ENCODE measurements at places on chromosomes 1 and 21.

DNA sequence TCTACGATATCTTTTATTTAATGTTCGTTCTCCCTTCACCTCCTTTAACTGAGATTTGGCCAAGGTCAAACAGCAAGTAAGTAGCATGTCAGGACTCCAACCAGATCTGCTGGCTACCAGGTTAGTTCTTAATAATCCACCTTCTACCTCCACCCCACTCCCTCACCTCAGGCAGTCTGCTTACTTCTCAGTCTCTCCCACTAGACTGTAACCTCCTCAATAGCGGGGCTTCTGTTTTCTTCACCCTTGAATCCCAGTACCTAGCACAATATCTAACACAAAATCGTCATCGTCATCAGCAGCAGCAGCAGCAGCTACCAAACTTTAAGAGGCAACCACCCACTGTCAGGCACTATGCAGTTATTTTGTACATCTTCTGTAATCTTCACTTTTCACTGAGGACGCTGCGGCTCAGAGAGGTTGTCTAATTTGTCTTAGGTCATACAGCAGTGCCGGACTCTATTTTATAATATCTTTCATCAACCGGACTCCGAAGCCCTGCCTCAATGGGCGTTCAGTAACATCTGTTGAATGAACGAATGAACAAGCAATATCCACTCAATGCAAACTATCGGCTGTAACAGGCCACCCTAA lies 859 bp upstream of the MAGI3 start:
- no peak for DNase-seq

DNA sequence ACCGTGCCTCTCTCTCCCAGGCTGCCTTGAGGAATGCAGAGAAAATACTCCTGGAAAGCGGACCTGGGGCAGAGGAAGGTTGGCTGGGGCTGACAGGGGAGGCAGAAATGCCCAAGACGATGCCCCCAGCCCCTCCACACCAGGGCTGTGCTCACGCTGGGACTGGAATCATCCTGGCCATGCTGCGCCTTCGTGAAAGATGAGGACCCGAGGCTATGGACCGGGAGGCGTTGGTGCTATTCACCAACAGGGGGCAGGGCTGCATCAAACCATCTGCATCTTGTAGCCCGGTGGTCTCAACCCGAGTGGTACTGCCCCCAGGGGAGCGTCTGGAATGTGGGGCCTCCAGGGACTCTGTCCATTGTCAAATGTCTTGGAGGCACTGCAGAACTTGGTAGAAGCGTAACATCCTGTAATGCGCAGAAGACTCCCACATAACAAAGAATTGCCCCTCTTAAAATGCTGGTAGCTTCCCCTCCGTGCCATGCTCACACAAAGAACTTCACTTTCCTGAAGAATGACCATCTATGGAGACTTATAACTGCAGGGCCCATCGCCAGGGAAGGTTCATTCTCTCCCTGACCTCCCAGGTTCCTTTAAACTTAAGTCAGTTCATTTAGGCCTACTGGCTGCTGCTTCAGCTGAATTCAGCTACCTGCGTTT lies 251.2 kb downstream of the RRAGC start:
- no peak for DNase-seq

DNA sequence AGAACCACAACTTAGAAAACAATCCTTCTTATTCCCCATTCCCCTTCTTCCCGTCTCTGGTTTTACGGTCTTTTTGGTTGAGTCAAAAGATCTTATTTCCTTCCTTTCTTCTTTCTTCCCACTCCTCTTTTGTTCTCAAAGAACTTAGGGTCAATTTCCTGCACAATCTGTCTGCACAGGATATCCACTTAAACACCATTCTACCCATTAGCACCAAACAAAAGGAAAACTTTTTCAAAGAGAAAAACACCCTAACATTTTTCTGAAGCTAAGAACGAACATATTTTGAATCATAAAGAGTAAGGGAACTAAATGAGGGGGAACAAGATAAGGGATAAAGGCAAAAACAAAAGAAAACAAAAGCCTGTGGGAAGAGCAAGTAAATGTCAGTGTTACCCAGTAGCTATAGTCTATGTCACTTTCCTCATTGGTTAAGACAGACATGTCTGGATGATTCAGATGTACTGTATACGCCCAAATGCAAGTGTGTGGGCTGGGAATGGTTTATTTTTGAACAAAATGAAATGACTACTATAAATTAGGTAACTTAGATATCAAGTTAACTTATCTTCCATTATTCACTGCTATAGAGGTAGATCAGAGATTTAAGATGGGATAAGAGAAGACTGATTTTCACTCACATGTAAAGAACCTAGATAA lies 59.9 kb downstream of the TOR3A start:
- DNase-seq: peak; percentile 80

DNA sequence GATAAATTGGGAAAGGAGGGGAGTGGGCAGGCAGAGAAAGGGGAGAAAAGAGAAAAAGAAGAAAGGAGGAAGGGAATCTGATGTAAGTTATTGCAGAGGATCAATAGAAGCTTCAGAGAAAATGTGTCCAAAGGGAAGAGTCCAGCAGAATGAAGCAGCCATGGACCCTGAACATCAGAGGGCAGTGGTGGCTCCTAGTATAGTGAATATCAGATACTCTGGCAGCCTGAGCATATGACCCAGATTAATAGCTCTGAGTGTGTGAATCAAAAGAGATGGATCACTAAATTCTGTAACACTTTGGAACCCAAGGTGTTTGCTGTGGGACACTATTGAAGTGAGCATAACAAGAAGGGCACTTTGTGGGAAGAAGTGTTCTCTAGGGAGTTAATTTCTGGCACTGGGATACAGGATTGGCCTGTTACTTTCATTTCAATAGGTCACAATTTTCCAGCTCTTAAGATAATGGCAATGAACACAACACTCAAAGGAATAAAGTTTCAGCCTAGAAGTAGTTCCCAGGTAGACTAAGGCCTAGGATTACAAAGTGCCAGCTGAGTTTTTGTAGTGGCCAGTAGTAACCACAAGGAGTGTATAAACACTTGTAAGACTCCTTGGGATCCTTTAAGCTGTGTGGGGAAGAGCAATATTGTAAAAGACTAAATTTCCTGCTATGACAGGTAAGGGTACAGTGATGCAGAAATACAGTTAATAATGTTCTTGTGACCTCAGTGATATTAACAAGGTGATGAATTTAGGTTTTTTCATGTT lies 164.5 kb upstream of the BEND5 start:
- no peak for DNase-seq

GRCh38 chr1:47238935-47239592 lies 7.0 kb upstream of the TAL1 start:
- no peak for DNase-seq

DNA sequence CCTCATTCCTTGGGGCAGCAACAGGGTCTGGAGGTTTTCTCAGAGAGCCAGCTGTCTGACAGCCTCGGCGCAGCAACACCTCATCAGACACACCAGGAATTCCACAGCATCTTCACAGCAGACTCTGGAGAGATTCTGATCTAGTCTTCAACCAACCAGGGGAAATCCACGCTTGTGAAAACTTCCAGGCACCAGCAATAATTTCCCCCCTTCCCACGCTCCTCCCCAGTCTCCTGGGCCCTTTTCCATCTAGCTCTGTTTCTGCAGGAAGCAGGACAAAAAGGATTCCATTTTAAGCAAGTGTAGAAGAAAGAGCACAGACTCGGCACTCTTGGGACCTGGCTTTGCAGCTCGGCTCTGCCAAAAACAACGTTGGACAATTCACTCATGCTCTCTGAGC lies 44.3 kb upstream of the CAPZB start:
- no peak for DNase-seq

DNA sequence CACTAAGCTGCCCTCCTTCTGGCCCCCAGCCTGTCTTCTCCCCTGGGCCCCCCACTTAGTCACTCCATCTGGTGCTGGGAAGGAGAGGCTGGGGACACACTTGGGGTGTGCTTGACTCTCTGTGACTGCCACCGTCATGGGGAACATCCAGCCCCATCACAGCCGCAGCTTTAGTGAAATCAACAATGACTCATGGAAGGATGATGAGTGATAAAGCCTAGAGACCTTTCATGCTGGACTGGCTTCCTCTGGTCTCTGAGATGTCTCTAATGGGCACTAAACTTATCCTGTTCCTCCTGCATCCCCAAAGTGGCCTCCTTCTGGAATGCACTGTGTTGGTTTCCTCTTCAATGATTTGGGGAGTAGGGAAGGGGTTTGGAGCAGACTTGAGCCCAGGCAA lies 172.9 kb downstream of the GRIK3 start:
- no peak for DNase-seq

GRCh38 chr1:155083865-155084721 lies 5.5 kb downstream of the EFNA3 start:
- DNase-seq: peak; percentile 26

DNA sequence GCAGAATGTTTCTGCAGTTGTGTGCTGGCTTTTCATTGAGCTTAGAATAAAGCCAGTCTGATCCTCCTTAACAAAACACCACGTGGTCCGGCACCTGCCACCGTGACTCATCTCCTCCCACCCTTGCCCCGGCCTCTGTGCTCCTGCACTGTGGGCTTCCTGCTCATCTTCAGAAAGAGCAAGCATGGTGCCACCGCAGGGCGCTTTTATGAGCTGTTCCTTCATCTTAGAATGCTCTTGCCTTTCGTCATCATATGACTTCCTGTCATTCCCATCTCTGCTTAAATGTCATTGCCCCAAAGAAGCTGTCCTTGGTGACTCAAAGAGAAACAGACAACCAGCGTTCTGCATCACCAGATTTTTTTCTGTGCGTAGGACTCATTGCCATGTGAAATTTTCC lies 117.8 kb downstream of the HHAT start:
- no peak for DNase-seq

DNA sequence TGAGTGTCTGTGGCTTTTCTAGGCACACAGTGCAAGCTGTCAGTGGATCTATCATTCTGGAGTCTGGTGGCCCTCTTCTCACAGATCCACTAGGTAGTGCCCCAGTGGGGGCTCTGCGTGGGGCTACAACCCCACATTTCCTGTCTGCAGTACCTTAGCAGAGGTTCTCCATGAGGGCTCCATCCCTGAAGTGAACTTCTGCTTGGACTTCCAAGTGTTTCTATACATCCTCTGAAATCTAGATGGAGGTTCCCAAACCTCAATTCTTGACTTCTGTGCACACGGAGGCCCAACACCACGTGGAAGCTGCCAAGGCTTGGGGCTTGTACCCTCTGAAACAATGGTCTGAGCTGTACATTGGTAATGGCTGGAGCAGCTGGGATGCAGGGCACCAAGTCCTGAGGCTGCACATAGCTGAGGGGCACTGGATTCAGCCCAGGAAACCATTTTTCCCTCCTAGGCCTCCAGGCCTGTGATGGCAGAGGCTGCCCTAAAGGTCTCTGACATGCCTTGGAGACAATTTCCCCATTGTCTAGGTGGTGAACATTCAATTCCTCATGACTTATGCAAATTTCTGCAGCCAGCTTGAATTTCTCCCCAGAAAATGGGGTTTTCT lies 29.2 kb upstream of the TSNAX start:
- DNase-seq: no peak

- DNase-seq: no peak
Measured at GRCh38 chr21:15703932-15704331, 25.9 kb upstream of the USP25 start.

DNA sequence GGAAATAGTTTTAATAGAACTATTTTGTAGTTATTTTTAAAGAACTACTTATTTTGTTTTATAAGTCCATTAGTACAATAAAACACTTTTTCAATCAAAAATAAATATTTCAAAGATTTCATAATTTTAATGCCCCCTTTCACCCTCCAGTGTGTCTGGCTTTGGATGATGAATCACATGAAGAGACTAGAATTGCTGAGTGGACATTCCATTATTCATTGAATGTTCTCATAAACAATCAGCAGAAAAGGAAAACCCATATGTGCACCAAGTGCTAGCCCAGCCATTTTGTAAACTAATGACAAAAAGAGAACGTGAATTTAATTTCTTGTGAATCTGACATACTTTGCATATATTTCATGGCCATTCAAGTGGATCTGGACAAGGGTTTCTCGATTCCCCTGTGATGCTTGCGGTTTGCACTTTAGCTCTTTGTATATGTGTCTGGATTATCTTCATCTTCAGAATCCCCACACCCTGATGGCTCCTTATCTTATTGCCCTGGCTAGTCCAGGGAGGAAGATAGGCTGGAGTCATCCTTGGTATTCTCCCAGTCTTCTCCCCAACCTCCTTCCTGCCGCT lies 20.7 kb upstream of the CHIA start:
- no peak for DNase-seq

DNA sequence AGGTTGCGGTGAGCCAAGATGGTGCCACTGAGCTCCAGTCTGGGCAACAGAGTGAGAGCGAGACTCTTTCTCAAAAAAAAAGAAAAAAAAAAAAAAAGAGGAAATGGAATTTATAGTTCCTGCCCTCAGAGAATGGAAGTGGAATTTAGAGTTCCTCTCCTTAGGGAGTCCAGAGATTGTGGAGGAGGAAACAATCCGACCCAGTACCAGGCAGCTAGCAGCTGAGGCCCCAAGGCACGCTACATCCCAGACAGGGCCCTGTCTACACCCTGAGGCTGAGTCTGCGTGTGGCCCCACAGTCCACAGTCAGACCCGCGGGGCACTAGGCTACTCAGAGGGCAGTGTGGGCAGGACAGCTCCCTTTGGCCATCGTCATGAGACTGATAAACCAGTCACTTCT lies 1.9 kb upstream of the MFN2 start:
- DNase-seq: no peak

DNA sequence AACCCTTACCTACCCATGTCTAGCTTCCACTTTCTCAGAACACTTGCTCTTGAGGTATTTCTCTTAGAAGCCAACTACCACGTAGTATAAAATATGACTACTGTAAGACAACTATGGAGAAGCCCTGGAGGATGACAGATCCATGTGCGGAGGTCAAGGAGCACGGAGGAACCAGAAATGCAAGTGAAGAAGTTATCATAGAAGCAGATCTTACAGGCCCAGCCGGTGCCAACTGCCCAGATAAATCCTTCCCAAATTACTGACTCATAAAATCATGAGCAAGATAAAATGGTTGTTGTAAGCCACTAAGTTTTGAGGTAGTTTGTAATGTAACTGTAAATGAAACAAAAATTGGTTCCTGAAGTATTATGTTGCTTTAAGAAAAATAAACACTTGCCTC lies 12.6 kb downstream of the GTF2B start:
- no peak for DNase-seq

DNA sequence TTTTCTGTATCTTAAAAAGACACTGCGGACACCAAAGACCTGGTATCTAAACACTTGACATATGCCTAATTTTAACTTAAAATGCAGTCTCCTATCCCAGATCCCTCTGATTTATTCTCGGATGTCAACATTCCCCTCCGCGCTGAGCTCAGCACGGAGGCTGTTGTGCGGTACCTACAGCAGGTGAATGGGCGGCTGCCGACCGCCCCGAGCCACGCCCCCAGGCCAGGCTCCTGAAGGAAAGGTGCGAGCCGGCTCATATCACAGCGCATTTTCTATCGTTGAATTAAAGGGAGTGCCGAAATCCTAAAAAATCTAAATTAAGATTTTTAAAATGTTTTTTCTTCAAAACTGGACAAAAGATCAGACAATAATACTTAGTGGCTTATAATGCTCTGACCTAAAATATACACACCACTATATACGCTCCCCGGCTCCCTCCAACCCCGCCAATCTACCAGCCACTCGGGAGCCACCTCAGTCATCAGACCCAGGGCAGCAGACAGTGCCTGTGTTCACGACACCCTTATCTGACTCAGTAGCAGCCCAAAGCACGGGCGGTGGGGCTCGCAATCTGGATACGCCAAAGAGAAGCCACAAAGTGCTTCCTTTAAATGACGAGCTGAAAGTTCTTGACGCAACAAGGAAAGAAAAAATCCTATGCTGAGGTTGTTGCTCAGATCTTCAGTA lies 4.1 kb downstream of the WRAP73 start:
- no peak for DNase-seq

- no peak for DNase-seq
Measured at GRCh38 chr1:183589874-183590243, 400 bp downstream of the NCF2 start.

GRCh38 chr1:201205036-201205435 lies 14.4 kb downstream of the IGFN1 start:
- no peak for DNase-seq

Data from AG10803 (cell line).